GM12892 (cell line): ENCODE measurements at places on chromosomes 7 and 10.

DNA sequence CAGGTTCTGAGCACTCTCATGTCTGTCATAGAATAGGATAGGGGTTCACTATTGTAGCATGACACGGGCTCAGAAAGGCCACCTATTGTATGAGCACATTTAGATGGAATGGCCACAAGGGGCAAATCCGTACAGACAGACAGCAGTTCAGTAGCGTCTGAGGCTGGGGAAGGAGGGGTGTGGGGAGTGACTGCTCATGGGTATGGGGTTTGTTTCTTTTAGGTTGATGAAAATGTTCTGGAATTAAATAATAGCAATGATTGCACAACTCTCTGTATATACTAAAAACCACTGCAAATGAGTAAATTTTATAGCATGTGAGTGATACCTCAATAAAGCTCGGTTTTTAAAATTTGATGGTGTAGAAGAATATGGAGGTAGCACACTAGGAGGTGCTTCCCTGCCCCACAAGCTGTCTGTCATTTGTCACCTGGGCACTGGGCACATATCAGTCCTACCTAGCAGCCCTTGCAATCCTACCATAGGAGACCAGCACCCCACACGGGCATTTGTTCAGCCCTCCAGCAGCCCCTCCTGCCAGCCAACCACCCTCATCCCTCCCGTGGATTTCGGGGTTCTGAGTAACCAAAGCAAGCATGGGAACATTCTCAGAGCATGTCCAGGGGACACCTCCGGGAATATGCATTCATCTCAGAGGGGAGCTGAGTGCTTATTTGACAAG lies 35.2 kb downstream of the KCNMA1 start:
- DNase-seq: no peak

DNA sequence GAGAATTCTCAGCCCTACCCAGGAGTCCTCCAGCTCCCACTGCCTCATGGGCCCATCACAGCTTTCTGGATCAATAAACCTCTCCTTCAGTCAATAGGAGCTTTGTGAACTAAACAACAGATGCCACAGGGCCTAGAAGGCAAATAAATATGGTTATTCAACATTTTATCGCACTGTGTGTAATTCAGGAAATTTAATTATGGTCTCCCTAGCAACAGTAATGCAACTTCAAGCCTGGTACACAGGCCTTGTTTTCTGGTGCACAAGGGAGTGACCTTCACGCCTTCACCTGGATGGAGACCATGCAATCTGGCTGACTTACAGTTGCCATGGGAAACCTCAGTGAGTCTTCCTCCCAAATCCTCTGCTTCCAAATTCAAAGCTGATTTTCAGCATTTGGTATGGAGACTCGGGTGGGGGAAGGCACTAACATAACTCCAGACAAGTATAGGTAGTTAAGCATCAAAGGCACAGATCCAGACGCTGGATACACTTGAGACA lies 441.0 kb upstream of the NPVF start:
- no peak for DNase-seq

DNA sequence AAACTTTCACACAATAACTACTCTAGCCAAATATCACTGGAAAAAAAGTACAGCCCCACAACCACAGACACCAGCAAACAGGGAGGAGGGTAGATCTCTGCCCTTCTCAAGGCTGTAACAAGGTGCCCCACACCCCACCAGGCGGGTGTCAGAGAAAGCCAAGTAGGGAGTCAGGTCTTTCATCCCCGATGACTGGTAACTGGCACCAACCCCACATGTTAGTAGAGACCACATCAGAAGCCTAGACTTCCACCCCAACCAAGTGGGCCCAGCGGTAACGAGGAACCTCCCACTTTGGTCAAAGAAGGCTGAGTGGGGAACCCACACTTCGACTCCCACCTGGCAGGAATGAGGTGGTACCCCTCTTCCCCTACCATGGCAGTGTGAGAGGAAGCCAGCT lies 16.4 kb upstream of the RUFY2 start:
- DNase-seq: no peak

DNA sequence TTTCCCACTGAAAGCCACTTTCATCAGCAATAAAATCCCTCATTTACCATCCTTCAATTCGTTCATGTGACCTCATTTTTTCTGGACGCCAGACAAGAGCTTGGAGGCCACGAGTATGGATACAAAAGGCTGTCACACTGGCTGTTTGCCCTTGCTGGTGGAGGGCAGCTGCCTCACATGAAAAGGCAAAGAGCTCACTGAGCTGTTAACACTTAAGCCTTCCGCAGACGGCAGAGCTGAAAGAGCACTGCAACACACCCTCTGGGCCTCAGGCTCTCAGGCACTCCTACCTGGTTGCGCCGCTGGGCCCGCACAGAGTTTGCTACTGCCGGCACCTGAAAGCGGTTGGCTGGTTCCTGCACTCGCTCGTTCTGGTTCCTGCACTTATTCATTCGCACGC lies 193.5 kb downstream of the CFTR start:
- no peak for DNase-seq

- no peak for DNase-seq
Measured at GRCh38 chr7:64618785-64619456, 47.0 kb upstream of the ZNF107 start.

DNA sequence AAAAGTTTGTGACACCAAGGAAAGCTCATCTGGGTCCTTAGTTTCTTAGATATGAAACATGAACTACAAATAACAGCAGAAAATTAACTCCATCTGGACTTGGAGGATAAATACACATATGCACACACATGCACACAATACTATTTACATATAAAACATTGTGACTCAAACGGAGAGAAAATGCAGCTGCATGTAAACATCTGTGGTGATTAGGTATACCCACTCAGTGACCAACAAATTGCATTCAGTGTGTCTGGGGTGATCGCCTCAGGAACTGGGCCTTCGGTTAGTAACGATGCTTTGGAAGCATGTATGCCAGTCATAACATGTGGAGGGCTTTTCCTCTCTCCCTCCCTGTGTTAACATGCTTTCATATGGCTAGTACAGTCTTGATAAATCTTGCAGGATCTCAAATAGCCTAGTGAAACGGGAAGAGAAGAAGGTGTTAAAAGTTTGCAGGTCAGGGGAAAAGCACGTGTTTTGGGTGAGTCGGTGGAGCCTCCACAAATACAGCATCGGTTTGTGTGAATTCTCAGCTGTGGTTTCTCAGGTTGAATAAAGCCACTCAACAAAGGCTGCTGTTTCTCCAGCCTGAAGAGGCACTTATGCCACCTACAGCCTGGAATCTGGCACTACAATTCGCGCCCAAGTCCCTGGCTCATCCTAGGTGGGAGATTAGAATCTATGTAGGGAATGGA lies 8.7 kb upstream of the GLRX3 start:
- DNase-seq: peak; percentile 64

DNA sequence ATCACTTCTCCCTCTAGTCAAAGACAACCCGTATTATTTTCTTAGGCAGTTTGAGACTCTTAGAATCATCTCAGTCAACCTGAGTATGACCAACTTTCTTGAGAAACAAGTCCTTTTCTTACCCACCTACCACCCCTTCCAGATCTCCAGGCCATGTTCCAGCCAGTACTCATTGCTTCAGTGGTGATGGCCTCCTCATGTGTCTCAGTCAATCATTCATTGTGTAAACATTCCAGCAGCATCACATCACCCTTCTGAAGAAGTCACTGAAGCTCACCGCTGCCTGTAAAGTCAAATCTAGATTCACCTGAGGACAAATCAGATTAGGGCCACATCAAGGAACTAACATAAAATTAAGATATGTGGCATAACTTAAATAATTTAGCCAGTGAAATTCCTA lies 467.2 kb upstream of the NRP1 start:
- no peak for DNase-seq
